ENCODE measurements at places on chromosomes 4 and X.

DNA sequence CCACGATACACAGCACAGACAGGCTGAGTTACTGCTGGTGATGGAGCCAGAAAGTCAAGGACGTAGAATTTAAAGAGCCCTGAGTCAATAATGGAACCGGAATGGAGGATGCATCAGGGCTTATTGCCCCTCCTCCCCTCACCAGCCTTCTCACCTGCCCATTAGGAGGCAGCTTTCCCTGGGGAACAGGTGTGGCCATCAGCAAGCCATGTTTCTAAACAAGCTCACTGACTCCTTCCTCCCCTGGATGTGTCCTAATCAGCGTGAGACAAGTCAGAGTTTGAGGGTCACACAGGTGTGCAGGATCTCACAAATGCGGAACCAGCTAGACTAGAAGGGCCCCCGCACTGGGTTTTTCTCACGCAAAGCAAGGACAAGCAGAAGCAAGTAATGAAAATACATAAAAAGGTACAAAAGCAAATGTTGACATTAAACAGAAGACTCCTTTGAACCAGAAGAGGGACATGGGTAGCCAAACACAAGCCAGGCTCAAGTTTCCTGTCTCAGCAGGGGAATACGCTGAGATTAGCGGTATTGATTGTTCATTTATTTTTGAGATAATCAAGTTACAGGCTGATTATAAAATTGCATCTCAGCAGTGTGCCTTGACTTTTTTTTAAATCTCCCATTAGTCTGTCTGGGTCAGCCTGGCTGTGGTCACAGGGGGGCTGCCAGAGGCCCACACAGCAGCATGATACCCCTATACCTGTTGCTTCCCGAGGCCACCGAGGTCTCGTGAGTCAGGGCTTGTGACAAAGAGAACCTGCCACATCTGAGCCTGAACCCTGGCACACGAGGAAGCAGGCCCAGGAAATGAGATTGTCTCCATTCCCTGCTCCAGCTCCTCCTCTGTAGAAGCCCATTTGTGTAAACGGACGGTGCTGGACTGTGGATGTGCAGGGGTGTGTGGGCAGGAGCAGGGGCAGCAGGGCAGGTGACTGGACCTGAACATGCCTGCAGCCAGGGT, 37.4 kb downstream of the CCKAR start:
- DNase-seq, result no peak

DNA sequence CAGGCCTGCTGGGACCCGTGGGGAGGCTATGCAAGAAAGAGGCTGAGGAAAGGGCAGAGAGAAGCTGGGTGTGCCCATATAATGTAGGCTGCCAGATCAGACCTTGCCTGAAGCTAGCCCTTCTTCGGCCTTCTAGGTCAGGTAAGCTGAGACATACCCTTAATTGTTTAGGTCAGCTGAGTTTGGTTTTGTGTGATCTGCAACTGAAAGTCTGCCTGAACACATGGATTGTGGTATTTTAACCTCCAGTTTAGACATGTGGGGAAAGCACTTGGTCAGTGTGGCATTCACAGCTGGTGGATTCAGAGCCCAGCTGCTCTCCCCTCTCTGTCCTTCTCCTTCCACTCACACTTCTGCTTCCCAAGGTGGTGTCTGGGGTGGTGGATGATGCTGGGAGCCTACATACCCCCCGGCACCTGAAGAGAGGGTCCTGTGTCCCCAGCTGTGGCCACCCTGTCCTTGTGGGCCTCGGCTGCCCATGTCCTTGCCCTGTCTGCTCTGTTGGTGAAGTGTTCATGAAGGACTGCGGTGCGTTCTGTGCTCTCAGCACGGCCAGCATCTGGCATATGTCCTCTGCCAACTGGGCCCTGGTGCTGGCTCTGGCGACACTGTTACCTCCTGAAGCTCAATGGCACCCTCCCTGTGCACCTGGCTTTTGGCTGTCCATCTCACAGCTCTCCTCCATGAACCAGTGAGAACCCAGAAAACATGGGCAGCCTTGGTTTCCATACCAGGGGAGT, 82.1 kb downstream of the NAT8L start:
- DNase-seq, result no peak

DNA sequence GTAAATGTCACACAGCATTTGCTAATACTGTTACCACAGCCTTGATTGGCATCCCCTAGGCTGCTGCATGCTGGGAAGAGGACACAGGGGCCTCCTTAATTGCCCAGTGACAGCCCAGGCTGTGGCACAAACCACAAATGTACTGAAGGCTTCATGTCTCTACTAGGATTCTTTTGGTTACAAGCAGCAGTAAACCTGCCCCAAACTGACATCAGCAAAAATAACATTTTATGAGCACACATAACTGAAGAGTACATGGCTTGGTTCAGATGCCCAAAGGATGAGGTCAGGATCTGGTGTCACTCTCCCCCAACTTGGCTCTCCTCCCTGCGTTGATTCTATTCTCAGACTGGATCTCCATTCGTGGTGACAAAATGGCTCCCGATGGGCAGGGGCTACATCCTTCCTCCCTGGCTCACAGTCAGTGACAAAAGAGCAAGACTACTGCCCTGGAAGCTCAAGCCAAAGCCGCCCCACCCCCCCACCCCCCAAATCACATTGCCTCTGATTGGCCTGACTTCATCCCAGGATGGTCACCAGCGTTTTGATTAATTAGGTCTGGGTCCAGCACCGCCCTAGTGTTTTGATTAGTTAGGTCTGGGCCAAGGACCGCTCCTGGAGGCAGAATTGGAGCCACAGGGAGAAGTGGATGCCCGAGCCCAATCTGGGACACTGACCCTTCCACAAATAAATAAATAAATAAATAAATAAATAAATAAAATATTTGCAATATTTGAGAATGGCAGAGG, 180.5 kb upstream of the RBPJ start:
- DNase-seq, result no peak

DNA sequence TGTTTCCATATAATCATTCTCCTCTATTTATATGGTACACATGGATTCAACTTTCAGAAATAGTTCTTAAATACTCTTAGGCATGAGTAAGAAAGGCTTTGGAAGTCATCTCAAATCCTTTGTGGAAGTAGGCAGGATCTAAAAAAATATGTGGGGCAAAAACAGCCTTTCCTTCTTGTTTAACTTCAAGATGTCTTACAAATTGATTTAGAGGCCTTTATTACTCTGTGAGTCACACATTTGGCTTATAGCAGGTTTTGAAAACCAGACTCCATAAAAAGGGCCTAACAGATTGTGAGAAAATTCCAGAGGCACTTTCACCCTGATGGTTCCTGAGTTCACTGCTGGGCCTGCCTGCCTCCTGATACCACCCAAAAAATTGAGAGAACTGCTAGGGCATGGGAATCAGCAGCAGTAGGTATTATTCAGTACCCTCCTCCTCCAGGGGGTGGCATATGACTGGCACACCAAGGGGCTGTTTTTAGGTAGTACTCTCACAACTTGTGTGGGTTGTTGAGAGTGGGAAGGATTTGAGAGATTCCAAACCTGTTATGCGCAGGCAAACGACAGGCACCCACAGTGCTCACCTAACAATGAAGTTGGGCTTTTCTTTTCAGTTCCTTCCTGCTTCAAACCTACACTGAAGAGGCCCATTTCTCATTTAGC, 162.7 kb upstream of the MBNL3 start:
- DNase-seq, result no peak

GRCh38 chrX:71650333-71650969, 16.9 kb upstream of the LOC101059915 start:
- DNase-seq, result no peak

- no peak for DNase-seq
Measured at GRCh38 chr4:118849867-118850487, 14.1 kb upstream of the SEC24D start.

Measured in germinal center (tissue), 1 donor.